ENCODE measurements at places on chromosomes 13 and 19.
A peak's percentile ranks its signal among the peaks of the same experiment; 100 is the strongest.

- DNase-seq = no peak
Observed at GRCh38 chr13:29081036-29081435, 260.9 kb downstream of the MTUS2 start.

- DNase-seq = no peak
Observed at GRCh38 chr13:44420376-44421220, 47.0 kb downstream of the SERP2 start.

- no peak for DNase-seq
Observed at GRCh38 chr13:96996886-96997285, 2.6 kb upstream of the OXGR1 start.

- DNase-seq = peak; percentile 59
Observed at GRCh38 chr19:28961772-28962500, 251.0 kb downstream of the UQCRFS1 start.

GRCh38 chr13:40197936-40198595, 468.4 kb downstream of the FOXO1 start:
- no peak for DNase-seq

- DNase-seq = no peak
Observed at GRCh38 chr13:29767006-29767405, 83.4 kb downstream of the UBL3 start.

DNA sequence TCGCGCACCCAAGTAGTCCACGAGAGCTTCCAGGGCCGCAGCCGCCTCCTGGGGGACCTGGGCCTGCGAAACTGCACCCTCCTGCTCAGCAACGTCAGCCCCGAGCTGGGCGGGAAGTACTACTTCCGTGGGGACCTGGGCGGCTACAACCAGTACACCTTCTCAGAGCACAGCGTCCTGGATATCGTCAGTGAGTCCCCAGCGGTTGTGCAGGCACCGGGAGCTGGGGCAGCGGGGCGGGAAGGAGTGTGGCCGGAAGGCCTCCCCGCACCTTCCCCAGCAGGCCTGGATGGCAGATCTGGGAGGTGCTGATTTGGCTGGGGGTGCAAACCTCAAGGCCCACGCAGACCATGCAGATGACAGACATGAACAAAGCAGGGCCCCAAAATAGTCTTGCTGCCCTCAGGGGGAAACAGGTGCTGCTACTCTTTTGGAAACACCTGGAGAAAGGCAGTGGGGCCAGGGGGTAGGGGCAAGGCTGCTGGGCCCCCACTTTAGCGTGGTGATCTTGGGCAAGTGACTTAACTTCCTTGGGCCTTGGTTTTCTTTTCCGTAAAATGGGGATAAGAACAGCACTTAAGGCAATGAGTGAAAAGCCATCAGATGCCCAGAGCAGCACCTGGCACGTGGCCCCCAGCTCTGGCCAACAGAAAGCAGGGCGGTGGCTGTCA, 4.0 kb downstream of the MAG start:
- no peak for DNase-seq

DNA sequence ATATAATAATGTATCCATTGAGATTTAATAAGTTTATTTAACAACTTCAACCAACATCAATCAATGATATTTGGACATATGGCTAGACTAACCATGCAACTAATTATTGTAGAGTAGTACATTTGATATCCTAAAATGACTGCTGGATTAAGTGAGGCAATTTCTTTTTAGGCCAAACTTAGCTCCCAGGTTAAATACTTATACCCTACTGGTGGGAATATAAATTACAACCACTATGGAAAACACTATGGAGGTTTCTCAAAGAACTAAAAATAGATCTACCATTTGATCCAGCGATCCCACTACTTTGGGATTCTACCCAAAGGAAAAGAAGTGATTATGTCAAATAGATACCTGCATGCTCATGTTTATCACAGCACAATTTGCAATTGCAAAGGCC, 345.8 kb downstream of the RBM26 start:
- DNase-seq = no peak

DNA sequence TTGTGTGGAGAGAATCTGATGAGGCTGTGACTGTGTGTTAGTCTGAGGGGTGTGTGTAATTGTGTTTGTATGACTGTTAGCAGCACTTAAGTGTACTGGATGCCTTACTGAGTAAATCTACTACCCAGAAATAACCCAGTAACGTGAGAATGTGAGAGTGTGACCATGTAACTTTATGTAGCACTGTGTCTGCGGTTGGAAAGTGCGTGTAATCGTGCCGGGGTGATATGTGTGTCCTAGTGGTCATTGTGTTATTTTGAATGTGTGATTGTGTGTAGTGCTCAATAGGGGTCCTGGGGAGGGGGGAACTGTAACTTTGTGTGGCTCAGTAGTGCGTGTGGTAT, 550 bp downstream of the ZNF383 start:
- peak; percentile 20 for DNase-seq

DNA sequence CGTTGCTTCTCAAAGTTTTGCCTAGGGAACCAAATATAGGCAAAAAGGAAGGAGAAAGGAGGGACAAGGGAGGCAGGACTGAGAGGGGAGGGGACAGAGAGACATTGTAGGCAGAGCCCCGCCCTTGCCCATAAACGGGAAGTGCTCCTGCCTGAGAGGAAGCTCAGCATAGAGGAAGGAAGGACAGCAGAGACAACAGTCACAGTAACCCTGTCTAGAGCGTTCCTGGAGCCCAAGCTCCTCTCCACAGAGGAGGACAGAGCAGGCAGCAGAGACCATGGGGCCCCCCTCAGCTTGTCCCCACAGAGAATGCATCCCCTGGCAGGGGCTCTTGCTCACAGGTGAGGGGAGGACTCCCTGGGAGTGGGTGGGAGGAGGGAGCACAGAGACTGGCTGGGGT, at the start of gene CEACAM21:
Gene CEACAM21 (plus strand): TSS at position 169 of the 400 bp plus-strand sequence. CDS start 109 bp downstream, at position 278.
- no peak for DNase-seq

GRCh38 chr13:45048890-45049407, 59.6 kb downstream of the GPALPP1 start:
- no peak for DNase-seq

DNA sequence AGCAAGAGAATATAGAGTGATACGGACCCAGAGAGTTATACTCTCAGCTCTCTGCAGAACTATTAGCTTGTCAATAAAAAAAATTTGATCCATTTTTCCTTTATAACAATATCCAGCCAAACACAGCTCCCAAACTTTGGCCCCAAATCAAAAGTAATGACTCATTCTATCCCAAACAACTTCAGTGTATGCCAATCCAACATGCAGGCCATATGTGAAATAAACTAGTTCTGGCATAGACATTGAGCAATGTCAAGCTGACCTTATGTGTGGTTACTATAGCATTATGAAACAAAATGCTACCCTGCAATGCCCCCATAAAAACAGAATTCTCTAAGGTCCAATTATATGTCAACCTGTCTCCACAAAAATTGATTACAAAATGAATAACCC, 209.5 kb downstream of the DNAJC15 start:
- peak; percentile 59 for DNase-seq

- DNase-seq = no peak
Observed at GRCh38 chr13:106095406-106095805, 440.1 kb downstream of the EFNB2 start.

DNA sequence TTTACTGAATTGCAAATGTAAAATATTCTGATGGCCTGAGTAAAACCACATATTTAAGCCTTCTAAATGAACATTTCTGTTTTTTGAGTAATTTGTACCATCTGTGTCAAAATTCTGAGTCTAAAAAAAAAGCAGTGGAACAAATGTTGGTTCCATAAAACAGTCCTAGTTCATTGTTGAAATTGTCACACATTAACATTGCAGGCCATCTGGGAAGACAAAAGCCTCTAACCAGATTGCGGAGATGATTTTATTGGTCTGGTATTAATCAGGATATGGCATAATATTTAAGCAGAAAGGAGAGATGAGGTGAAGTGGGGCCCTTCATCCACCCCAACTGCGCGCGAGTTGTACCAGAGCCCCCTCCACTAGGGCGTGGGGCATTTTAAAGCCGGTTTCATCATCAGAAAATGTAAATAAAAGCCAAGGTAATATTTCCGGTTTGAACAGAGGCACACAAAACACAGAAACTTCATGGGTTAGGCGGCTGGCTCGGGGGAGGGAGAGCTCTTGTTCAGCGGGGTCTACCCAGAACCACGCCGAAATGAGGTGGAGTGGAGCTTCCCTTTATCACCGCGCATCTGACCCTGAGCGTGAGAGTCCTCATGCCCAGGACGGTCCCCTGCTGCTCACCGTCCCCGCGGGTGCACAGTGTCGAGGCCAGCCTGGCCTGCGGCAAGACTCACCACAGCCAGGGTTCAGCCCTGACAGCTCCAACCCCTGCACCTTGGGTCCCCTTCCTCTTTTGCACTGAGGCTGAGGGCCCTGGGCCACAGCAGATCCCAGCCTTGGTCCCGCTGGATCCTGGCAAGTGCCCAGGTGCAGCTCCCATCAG, 169.2 kb downstream of the URI1 start:
- DNase-seq = no peak

DNA sequence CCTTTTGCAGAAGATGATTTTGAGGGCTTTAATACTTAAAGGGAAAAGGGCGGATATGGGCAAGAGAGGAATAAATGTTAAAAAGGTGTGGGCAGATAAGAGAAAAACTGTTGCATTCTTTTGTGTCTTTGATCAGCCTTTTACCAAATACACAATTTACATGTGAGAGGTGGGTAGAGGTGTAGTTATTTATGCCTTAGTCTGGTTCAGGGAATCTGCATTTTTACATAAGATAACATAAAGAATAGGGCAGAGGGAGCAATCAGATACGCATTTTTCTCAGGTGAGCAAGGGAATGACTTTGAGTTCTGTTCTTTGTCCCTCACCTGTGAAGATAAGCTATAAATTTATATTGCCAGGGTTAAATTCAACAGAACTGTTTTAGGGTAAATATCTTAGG, 708.4 kb upstream of the SLITRK1 start:
- DNase-seq = no peak
